ENCODE measurements at places on chromosomes 6 and 20.

- no peak for DNase-seq
Measured at GRCh38 chr6:106533054-106533453, 96.2 kb downstream of the RTN4IP1 start.

GRCh38 chr6:13012977-13013680, 296.6 kb downstream of the PHACTR1 start:
- DNase-seq: peak; percentile 22

GRCh38 chr20:50540620-50541605, 30.7 kb downstream of the PTPN1 start:
- no peak for DNase-seq

GRCh38 chr6:139732451-139732850, 358.0 kb upstream of the CITED2 start:
- DNase-seq: no peak

- no peak for DNase-seq
Measured at GRCh38 chr20:36856691-36857635, 19.0 kb upstream of the TLDC2 start.

GRCh38 chr6:117440706-117441525, 15.2 kb upstream of the ROS1 start:
- DNase-seq: no peak

DNA sequence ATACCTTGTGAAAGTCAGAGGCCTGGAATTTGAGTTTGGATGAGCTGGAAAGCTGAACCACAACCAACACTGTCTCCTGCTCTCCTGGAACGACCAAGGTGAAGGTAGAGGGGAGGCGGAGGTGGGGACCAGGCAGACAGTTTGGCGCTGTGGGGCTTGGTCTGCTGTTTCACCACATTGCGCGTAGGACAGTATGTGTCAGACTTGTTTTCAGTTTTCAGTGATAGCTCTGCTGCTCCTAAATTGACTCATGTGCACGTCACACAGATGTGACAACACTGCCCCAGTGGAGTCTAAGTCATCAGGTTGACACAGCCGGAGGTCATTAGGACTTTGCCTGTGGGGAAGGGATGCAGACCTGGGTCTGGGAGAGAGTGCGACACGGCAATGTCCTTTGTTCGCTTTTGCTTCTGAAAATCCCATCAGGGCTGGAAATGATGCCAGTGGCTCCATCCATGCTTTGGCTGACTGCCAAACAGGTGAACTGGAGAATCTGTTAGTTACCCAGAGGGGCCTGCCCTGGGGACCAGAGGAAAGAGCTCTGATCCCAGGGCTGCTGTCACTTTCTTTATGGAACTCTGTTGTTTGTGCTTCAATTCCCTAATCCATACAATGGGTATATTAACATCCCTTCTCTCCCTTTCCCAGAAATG, 255.5 kb downstream of the CDC5L start:
- no peak for DNase-seq

GRCh38 chr20:39773380-39774000, 811.3 kb downstream of the DHX35 start:
- DNase-seq: no peak

GRCh38 chr6:87534377-87535047, 55.3 kb downstream of the RARS2 start:
- no peak for DNase-seq

DNA sequence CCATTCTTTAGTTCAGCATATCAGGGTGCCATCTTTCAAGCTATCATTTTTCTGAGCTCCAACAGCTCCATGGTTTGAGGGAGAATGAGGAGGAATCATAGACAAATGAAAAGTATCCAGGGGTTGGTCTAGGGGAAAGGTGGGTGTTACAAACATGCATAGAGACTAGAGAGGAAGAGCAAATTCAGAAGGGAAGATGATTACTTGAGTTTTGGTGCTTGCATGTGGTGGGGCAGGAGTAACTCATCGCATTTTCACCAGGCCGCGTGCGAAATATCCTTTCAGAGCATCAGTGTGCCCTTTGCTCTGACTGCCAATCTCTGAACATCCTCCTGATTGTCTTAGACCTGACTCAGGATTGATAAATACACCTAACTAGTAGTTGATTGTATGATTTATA, 7.7 kb upstream of the BICRAL start:
- no peak for DNase-seq

DNA sequence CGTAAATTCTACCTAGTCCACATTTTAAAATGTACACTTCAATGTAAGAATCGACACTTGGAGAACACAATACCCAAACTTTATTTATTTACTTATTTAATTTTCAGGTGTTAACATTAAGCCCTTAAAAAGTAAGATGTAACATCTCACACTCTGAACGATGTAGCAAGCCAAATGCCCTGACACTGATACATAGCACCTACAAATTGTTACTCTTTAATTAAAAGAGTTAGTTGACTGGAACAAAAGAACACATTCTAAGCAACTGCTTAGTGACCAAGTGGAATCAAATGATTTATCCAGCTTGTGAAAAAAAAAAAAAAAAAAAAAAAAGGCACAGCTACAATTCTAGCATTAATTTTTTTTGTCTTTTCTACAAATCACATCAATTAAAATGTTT, 292.1 kb upstream of the THEMIS start:
- DNase-seq: no peak

- DNase-seq: no peak
Measured at GRCh38 chr6:146423452-146423851, 120.2 kb upstream of the RAB32 start.

GRCh38 chr6:36508532-36508931, 38.7 kb downstream of the STK38 start:
- no peak for DNase-seq

DNA sequence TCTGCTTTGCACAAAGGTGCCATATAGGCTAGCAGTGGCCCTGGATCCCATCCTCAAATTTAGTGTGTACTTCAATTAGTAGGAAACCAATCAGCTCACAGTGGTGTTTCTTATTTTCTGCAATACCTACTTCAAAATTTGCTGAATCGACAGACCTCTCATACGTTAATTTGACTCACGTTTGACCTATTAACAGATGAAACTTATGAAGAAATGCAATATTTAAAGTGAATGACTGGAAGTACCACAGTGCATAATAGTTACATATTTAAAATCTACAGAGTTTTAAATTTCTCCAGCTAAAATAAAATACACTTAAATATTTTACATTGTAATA, 47.6 kb upstream of the MCM9 start:
- DNase-seq: no peak

DNA sequence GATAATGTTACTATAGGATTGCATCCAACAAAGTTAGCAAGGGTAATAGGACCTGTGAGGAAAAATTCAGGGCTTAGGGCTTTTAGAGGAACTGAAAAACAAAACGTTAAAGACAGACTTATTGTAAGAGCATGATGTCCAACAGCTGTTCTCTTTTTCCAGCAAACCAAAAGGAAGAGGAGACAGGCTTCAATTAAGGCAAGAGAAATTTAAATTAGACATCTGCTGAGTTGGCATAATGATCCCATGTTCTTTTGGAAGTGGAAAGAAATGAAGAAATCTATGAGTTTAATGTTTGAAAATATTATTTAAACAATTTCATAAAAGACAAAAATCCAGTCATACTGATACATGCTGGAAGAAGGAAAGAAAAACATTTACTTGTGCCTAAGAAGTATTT, 95.7 kb upstream of the HMGCLL1 start:
- DNase-seq: no peak

GRCh38 chr20:50089140-50089786, 23.7 kb downstream of the UBE2V1 start:
- DNase-seq: no peak

GRCh38 chr20:57698116-57698866, 11.5 kb downstream of the PMEPA1 start:
- DNase-seq: no peak

DNA sequence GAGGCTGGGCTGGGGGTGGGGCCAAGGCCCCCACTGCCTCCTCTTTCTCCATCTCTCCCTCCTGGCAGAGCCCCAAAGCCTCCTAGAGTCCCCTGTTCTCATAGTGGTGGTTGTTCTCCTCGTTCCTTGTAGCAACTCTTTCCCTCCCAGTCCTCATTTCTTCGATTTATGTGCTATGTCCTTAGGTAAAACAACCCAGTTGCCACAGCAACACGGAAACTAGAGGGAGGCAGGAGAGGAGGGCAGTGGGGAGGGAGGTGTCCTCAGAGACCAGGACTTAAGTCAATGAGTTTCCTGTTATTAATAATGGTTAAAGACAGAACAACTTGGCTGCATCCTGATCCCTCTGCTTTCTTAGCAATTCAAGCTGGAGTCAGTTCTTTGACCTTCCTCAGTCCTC, 161.0 kb downstream of the INSM1 start:
- no peak for DNase-seq

DNA sequence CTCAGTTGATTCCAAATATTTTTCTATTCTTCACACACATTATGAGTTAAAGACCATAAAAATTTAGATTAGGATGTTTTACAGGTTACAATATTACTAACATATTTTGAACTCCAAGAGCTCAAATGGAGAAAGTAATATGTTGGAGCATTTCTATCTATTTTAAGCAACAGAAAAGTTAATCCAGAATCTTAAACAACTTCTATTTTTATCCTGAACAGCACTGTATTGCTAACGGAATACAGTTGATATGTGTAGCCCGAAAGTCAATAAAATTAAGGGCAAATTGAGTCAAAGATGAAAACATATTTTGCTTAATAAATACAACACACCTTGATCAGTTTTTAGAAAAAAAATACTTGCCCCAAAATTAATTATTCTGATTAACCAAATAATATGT, 97.4 kb downstream of the ME1 start:
- DNase-seq: no peak

GRCh38 chr6:1817033-1817761, 207.5 kb downstream of the FOXC1 start:
- DNase-seq: no peak

GRCh38 chr6:138264372-138264880, 46.1 kb upstream of the PBOV1 start:
- DNase-seq: no peak

DNA sequence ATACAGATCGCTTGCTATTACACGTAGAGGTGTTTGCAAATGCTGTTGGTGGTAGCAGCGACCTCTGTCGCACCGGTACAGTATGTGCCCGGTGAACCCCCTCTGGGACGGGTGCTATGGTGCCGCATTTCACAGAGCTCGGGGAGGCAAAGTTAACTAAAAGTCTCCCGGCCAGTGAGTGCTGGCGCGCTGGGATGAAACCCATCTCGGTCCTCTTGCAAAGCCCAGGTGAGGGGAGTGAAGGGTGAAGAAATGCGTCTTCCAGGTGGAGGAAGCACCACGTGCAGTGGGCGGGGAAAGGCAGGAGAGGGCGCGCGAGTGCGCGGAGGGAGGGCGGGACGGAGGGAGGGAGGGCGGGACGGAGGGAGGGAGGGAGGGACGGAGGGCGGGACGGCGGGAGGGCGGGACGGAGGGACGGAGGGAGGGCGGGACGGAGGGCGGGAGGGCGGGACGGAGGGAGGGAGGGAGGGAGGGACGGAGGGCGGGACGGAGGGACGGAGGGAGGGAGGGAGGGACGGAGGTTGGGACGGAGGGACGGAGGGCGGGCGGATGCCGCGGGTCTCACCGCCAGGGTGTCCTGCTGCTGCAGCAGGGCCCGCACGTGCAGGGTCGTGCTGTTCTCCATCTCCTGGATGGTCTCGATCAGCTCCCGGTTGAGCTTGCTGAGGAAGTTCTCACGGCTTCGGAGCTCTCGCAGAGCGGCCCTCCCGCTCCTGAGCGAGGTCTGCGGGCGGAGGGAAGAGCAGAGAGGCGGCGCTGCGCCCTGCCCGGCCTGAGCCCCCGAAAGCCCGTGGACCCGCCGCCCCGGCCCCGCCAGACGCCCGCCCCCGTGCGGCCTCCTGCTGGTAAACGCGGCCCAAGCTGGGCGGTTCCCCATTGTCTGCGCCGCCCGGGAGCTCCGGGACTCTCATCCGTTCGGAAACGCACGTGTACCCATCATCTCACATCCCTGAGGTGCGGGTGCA, 11.7 kb downstream of the C20orf96 start:
- no peak for DNase-seq

Measured in NCI-H187 treated with DMSO at 0.1 percent for 48 hours (cell line).